Cerebellum (tissue), 4 donors: ENCODE measurements at places on chromosomes 16 and 17.
A peak's percentile ranks its signal among the peaks of the same experiment; 100 is the strongest.

- DNase-seq, result no peak
Observed at GRCh38 chr16:29903590-29903989, 3.3 kb downstream of the ASPHD1 start.

- no peak for DNase-seq
Observed at GRCh38 chr17:75689441-75689873, 22.3 kb downstream of the SAP30BP start.

DNA sequence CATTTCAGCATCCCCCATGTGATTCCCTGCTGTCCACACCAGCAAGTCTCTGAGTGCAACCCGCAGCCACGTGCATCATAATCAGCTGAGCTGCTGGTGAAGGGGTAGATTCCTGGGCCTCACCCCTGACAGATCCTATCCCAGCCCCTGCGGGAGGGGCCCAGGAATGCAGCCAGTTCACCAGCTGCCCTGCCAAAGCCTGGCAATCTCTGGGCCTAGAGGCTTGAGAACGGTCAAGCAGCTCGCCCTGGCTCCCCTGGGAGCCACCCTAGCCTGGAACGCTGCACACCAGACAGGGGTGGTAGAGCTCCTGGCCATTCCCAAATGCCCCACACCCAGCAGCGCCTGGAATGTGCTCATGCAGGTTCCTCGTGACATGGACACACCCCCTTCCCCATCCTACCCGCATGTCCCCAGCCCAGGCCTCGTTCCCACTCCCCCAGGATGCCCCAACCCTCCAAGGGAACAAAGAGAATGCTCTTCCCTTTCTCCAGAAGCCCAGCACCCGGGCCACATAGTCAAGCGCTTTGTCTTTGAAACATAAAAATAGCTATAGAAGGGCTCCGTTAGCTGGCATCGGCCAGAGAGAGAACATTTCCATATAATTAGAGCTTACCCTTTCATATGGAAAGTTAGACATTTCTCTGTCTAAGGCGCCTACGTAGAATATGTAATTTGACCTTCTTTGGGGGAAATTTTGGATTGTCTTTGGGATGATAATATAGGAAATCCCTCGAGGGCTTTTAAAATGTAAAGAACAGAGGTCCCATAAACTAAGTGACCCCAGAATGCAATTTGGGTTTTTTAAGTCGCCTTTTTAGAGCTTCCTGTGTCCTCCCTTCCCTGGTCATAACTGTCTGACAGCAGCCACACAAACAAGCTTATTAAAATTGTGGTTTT is 3.4 kb downstream of the CEP295NL start:
- no peak for DNase-seq

DNA sequence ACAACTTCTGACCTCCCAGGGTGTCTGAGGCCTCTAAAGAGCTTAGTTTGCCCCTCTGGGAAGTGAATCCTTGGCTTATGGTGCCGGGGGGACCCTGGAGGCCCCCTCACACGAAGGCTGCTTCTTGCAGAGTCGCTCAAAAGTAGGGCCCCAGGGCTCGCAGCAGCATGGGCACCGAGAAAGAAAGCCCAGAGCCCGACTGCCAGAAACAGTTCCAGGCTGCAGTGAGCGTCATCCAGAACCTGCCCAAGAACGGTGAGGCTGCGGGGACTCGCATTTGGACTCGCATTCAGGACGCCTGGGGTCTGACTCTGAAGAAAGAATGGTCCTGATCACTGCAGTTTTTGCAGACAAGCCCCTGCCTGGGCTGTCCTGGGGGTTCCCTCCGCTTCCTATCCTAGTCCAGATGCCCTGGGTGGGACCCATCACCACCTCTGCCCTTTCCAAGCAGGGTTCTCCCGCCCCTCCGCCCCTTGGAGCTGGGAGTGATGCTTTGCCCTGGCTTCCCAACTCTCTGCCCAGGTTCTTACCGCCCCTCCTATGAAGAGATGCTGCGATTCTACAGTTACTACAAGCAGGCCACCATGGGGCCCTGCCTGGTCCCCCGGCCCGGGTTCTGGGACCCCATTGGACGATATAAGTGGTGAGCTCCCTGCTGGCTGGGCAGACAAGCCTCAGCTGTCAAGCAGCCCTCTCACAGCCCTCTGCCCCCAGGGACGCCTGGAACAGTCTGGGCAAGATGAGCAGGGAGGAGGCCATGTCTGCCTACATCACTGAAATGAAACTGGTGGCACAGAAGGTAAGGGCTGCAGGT is 698 bp downstream of the ACBD4 start:
- DNase-seq, result peak; percentile 32

DNA sequence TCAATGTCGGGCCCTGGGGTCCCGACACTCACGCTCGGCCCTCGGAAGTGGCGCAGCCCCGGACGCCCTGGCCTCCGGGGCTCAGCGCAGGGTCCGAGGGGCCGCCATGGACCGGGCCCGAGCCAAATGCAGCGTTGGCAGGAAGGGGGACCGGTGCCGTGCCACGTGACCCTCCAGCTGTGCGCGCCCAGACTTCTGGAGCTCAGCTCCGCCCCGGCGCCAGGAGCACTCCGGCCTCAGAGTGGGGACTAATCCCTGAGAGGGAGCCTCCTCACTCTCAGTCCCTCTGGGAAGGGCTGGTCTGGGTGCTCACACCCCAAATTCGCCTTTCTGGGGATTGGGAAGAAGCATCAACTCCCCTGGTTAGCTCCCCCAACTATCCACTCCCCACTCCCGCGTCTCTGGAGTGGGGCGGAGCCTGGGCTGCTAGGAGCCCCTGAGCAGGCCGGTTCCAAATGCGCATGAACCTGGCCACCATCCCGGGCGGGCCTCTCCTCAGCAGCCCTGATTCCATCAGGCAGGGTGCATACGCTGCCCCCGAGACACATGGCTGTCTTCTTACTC is at the start of gene B3GNT9:
TSS of gene B3GNT9 (minus strand) at position 166 of the 564 bp plus-strand sequence. CDS start 513 bp downstream, outside the sequence.
- peak; percentile 55 for DNase-seq

DNA sequence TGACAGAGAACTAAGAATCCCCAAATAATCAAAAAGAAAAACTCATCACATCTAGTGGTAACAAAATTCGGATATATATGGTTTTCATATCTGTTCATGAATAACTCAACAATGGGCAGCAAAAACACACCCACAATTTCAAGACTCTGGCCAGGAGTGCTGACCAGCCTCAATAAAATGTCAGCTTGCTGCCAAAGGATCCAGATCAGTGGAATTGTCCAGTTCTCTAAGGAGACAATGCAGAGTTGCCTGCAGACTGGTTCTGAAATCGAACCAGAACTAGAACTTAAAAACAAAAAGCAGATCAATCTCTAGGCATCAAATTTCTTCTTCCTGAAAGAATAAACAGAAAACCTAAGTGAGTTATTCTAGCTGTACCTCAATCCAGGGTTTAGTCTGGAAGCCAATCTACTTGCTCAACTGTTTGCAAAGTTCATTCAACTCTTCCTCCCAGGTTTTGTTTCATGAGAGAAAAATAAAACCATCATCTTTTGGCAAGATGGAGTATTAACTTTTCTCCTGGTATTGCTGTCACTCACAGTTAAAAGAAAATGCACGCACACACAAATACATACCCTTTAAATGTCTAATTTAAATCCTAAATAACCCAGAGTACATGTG is 61.0 kb downstream of the CFDP1 start:
- DNase-seq, result no peak

GRCh38 chr17:16287563-16288027 is 65.7 kb downstream of the CENPV start:
- no peak for DNase-seq

DNA sequence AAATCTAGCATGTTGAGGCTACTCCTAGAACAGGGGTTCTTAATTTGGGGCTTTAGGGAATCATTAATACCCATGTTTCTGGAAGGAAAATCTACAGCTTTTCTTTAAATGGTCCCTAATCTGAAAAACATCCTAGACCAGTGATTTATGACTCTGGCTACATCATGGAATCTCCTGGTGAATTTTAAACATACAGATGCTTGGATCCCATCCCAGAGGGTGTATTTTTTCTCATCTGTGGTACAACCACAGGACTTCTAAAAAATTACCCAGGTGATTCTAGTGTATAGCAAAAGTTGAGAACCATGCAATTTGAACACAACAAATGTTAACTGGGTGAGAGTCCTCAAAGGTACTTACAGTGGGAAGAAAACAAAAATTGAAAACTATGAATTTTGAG is 41.5 kb downstream of the KANSL1 start:
- no peak for DNase-seq

DNA sequence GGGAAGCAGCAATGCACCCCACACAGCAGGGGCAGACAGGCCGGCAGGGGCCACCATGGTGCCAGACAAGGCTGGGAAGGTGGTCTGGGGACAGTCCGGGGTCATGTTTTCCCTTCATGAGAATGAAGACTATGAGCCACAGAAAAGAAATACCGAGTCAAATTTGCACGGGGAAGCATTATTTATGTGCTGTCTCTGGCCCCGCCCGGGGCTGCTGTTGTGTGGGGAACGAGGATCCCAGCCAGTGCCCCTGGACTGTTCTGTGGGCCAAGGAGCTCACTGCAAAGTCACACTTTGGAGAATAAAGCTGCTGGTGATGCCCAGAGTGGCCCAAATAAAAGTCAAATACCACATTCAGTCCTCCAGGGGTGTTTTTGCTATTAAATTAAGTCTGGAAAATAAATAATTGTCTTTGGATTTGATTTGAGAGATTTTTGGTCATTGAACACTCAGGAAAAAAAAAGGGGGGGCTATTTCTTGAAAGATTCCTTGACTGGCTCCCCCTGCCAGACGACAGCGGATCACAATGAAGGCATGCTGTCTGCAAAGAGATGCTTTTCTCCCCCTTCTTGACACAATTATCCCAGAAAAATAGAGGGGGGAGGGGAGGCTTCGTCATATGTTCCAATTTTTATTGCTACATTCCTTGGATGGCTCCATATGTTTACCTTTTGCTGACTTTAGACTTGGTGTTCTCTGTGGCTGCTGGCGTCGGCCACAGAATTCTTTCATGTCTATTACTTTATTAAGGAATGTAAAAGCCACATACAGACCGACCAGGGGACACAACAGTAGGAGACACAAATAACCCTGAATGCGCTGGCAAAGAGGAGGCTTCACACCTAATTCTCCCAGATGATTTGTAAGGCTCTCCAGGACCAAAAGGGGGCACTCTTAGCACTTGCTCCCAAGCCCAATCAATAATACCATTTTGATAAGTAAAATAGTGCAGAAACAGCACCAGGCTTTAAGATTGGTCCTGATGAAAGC is 27.1 kb upstream of the ANKFN1 start:
- no peak for DNase-seq

GRCh38 chr16:67649494-67649931 is 4.6 kb downstream of the CARMIL2 start:
- DNase-seq, result no peak

DNA sequence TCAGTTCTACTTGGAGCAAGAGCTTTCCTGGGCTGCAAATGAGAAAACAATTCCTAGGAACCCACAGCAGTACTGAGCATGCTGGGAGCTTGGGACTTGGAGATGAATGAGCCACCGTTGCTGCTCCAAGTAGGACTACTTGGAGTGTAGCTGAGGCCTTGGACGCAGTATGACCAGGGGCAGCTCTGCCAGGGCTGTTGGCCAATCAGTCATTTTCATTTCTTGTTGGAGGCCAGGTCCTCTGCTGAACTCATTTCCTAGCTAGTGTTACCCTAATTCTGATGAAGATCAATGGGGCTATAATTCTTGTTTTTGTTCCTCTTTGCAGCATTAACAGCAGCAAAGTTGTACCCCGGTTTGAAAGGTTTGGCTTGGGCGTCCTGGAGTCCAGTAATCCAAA is 8.0 kb upstream of the LGALS9 start:
- no peak for DNase-seq

- DNase-seq, result peak; percentile 33
Observed at GRCh38 chr17:9763643-9764042, 27.7 kb downstream of the DHRS7C start.

DNA sequence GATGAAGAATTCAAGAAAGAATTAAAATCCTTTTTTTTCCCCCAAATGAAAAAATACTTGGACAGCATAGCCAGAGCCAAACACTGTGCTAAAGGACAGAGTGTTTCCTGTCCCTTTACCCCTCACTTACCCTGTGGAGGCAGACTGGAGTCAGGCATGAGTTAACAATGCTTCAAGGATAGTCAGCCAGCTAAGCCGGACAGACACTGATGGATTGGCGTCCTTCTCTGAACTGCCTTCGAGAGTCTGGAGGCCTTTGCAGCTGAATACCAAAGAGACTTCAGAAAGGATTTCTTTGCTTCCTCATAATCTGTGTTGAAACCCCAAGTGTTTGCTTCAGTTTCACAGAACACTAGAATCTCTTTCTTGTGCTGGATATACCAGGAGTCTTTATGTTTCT is 4.6 kb downstream of the METTL9 start:
- no peak for DNase-seq

DNA sequence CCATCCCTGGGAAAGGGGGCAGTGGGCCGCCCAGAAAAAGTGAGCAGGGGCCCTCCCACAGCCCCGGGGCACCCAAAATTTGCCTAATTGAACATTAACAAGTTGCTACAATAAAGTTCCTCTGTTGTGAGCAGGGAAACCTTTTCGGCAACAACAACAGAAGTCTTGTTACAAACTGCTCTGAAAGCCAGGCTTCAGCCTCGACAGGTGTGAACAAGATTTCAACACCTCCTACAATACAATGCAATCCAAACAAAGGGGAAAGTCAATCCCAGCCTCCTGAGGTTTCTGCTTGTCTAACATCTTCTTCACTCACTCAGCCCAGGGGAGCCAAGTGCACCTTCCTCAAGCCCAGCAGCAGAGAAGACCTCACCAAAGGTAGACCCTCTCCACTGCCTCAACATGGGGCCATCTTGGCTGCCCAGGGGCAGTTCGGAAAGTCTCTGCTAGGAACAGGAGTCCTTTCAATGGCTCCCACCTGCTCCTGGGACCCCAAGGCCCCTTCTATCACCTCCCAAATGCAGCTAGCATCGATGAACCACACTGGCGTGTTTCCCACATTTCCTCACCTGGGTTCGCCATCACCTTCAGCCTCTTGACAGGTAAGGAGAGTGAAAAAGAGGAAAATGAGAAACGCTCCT is 19.1 kb downstream of the ZFHX3 start:
- no peak for DNase-seq

- DNase-seq, result peak; percentile 49
Observed at GRCh38 chr16:79437764-79438751, 162.5 kb downstream of the MAF start.

GRCh38 chr17:8438441-8438840 is 2.8 kb downstream of the NDEL1 start:
- no peak for DNase-seq

DNA sequence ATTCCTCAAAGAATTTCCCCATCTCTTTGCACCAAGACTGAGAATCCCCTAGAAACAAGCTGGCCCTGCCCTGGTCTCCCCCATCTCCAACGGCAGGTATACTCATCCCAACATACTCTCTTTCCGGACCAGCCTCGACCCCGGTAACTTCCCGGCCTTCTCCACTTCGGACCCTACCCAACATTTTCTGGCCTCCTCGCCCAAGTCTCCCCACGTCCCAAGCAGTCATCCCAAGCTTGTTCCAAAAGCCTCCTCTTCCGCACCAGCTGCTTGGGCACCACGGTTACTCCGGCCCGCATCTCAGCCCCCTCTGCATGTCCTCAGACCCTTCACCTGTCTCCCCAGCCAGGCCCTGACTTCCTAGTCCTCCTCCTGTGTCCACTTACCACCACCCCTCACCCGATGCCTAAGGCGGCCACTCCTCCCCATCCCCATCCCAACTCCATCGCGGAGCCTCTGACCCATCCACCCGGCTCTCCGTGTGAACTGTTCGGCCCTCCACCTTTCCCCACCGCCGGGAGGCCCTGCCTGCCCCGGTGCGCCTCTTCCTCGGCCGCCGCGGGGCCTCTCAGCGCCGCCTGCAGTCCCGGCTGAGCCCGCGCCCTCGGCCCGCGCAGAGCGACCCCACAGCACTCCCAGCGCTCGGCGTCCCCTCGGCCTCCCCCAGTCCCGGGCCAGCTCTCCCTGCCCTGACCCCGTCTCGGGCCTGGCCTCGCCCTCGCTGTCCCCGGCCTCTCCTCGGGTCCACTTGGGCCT is 994 bp downstream of the PITPNA start:
- DNase-seq, result peak; percentile 21
